ENCODE measurements at places on chromosomes 6 and 20.

DNA sequence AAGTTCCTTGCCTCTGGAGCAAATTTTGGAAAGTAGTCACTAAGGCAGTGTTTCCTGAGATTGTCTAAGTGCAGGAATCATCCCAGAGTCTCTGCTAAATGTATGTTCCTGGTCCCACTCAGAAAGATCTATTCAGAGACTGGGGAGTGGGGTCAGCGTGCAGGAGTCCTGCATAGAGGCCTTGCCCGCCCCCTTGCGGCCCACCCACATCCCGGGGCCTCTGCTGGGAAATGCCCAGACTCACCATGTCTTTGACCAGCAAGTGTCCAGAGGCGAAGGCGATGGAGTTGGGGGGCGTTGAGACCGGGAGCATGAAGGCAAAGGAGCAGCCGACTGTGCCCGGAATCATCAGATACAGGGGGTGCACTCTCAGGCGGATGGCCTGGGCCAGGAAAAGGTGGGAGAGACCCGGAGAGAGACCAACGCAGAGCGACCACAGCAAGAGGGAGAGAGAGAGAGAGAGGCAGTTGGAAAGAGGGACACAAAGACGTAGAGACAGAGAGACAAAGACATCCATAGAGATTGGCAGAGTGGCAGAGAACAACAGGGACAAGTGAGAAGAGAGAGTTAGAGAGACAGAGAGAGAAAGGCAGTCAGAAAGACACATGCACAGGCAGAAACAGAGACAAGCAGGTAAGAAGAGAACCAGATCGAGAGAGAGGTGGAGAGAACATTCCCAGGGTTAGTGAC is 12.9 kb upstream of the OCSTAMP start:
- no peak for DNase-seq

DNA sequence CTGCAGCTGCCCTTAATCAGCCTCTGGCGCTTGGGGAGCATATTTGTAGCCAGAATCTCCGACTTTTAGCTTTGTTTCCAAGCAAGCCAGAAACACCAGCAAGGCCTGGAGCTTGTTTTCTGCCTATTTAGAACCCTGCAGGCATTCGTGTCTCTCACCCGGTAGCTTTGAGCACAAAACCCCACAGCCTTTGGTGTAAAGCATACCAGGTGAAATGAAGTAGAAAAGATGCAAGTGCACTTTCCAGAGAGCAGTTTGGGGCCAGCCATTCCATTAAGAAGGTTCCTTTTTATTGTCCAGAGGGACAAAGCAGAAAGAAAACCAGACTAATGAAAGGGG is 736 bp downstream of the FAM217B start:
- DNase-seq, result no peak

- peak; percentile 57 for DNase-seq
Measured at GRCh38 chr6:82251942-82252341, 4.4 kb upstream of the IBTK start.

- no peak for DNase-seq
Measured at GRCh38 chr6:87755708-87756671, 54.0 kb upstream of the AKIRIN2 start.

DNA sequence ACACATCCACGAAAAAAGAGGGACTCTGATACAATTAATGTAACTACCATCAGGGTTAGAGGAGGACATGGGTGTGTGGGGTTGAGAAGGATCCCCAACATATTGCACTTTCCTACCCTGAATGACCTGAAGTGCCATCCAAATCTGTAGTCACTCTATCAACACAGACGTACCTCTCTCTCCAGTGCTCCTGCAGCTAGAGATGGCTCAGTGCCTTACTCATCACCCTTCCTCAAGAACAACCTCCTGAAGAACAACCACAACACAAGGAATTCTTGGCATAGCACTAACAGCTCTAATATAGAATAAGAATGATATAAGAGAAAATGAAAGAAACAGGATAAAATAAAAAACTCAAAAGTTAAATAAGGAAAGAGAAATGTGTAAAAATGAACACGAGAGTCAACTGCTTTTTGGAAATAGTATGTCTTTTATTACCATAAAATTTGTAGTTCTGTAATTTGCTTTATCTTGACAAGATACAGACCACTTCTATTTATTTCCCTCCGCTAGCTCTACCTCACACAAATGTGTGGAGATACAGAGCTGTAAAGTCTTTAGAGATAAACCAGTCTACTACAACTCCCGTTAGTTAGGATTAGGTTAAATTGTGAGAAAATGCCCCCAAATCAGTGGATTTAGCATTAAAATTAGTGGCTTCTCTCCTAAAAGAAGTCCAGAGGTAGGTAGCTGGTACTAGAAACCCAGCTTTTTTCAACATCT is 63.9 kb downstream of the REV3L start:
- peak; percentile 63 for DNase-seq

GRCh38 chr6:33118525-33119123 is 42.8 kb downstream of the HLA-DPB1 start:
- peak; percentile 31 for DNase-seq

GRCh38 chr6:40262363-40262762 is 324.8 kb downstream of the LRFN2 start:
- DNase-seq, result no peak

- DNase-seq, result no peak
Measured at GRCh38 chr6:144213315-144213714, 63.0 kb downstream of the STX11 start.

DNA sequence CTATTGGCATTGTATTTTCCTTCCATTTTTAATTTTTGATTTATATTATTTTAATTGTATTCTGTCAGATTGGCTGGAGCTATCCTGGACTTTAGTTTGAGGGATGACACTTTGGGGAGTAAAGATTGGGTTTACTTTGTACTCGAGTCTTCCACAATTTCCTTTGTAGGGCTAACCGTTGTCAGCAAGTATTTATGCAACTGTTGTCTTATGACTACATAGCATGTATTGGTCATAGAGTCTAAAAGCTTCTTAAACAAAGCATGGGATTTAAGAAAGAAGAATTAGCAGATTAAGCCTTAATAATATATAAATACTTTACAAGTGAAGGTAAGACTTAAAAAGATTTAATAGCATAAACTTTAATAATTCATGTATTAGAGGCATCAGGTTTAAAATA is 19.6 kb downstream of the FARS2 start:
- DNase-seq, result no peak
